Right cardiac atrium (tissue), 5 donors: ENCODE measurements at places on chromosomes 2 and 18. TPM values are rescaled to one million over a fixed set of nuclear protein-coding genes. Genes with fewer than 3 reads are reported as not detected.

DNA sequence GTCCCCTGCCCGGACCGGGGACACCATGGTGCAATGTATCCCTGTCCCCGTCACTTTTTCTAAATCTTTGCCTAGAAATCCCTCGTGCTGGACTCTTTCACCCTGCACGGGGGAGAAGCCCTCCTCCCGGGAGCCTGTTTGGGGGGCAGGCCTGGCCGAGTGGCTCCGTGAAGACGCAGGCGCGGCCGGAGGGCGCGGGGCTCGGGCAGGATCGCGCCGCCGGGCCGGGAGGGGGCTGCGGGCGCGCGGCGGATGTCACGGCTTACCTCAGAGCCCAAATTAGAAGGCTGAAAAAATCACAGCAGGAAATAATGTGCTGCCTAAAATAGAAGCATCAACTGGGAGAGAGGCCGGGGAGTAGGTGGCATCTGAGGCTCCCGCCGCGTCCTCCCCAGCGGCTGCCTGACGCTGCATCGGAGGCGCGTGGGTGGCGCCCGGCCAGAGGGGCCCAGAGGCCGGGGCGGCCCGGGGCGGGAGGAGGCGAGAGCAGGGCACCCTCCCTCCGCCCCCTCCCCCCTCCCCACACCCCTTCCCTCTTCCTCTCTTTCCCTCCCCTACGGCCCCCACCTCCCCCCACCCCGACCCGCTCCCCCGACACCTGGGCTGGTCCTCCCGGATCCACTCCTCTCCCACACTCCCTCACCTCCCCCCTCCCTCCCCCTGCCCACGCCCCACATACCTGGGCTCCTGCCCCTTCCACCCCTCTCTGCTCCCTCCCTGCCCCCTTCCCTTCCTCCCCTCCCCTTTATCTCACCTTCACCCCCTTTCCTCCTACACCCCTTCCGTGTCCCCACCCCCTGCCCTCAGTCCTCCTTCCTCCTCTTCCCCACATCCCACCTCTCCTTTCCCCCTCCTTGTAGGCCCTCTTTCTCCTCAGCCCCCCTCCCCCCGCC is 51.9 kb downstream of the SLC4A1AP start:
- peak; percentile 89 for DNase-seq

- DNase-seq: no peak
Measured at GRCh38 chr2:190701586-190701985, 52.7 kb downstream of the NAB1 start.

DNA sequence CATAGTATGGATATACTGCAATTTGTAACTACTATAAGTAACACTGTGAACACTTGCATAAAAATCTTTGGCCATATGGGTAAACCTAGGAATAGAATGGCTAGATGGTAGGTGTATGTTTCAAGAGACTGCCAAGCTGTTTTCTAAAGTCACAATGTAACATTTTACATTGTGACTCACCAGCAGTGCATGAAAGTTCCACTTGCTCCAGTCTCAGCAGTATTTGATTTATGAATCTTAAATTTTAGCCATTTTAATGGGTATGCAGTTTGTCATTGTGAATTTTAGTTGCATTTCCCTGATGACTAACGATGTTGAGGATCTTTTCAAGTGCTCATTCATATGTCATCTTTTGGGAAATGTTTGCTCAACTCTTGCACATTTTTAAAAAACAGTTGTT is 86.1 kb downstream of the FARSB start:
- no peak for DNase-seq

GRCh38 chr18:8107426-8107825 is 501.8 kb upstream of the RAB12 start:
- no peak for DNase-seq

GRCh38 chr2:19810148-19810547 is 91.6 kb downstream of the TTC32 start:
- DNase-seq: no peak

DNA sequence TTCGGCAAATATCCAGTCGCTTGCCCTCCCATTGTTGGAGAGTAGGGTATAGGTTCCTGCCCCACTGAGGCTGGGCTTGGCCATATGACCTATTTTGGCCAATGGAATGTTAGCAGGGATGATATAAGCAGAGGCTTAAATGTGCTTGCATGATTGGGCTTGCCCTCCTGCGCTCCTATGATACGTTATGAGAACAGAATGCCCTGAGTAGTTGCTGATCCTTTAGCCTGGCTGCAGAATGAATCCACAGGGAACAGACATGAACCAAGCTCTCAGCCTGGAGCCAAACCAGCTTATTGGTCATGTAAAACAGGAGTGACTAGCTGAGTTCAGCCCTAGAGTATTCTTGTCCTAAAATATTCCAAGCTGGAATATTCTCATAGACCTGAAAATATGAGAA is 34.8 kb upstream of the IMP4 start:
- DNase-seq: no peak

DNA sequence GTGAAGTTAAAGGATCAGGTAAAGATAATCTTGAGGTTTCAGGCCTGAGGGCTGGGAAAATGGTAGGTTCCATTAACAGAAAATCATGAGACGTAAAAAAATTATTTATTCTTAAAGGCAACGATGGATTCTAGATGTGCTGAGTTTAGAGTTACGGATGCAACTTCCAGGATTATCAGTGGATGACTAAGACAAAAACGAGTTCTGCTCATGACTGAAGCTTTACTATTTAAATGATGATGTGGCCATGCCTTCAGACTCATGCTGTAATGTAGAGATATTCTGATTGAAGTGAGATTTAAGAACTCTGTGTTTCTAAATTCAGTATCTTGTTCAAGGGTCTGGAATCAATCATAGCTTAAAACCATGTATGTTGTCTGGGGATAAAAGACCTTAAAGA is 5.0 kb downstream of the TMEM237 start:
- no peak for DNase-seq

DNA sequence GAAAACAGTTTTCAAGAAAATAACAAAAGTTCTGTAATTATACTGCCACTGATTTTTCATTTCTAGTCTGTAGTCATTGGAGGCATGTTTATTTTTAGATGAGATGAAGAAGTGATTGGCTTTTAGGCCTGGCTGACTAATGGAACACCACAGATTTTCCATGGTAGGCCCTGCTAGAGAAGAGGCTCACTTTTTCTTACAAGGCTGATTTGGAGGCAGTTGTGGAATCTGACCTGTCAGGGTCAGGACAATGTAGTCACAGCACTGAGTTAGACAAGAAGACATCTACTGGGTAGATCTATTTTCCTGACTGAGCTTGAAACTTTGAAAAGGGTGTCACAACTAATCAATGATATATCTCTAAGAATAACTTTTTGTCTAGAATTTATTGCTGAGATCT is 43.9 kb downstream of the KDM3A start:
- no peak for DNase-seq

UGT1A8 gene
- total RNA-seq: not detected

MYO5B gene
- 3.1 TPM for total RNA-seq

RAB17 gene
- 0.74 TPM for total RNA-seq

GLB1L gene
- 3.8 TPM for total RNA-seq

SPC25 gene
- not detected for total RNA-seq

NEB gene
- 35.0 TPM for total RNA-seq

GRCh38 chr2:108813732-108814131 is 27.2 kb downstream of the CCDC138 start:
- no peak for DNase-seq

- DNase-seq: no peak
Measured at GRCh38 chr2:170180031-170180566, 2.2 kb downstream of the MYO3B start.

TUBA4B gene
- not detected for total RNA-seq

DNA sequence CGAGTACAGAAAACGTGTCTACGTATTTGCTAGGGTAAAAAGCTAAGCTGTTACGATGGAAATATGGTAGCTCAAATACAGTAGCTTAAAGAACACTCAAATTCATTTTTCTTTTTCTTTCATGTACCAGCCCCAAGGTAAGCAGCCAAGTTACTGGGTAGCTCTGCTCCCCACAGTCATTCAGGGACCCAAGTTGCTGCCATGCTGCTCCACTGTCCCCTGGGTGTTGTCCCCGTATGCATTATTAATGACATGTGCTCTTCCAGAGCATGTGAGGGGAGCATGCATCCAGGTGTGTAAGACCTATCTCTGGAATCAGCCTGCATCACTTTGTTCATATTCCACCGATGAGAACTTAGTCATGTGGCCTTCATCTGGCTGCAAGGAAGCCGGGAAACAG is 105.1 kb upstream of the SP3 start:
- no peak for DNase-seq

- no peak for DNase-seq
Measured at GRCh38 chr2:160646684-160647444, 153.3 kb upstream of the RBMS1 start.

- no peak for DNase-seq
Measured at GRCh38 chr18:3410273-3410672, 39.7 kb upstream of the TGIF1 start.

DNA sequence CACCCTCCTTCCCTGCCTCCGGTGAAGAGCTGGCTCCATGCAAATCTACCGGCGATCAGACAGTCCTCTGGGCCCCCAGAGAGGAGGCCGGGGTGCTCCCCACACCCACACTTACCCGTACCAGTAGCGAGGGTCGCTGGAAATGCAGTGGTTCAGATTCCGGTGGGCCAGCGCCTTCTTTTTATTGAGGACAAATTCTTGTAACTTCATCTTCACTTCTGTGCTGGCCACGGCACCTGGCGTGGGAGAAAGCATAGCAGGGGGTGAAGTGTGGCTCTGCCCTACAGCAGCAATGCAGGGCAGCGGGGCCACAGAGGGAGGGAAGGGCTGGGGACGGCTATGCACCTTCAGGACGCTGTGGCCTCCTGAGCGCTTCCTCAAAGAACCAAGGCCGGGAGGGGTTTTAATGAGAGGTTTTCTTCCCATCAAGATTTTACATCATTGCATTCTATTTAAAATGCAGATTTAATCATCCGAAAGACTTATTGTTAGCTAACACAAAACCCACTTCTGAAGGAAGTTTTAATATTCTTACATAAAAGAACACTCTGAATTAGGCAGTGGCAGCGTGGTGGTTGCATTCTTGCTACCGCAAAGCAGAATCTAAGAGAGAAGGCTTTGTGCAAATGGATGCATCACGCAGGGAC is 237.0 kb downstream of the HDAC4 start:
- no peak for DNase-seq
